ENCODE measurements at places on chromosomes 4 and X.

GRCh38 chr4:53234111-53234510 is 131.8 kb downstream of the SCFD2 start:
- DNase-seq: no peak

DNA sequence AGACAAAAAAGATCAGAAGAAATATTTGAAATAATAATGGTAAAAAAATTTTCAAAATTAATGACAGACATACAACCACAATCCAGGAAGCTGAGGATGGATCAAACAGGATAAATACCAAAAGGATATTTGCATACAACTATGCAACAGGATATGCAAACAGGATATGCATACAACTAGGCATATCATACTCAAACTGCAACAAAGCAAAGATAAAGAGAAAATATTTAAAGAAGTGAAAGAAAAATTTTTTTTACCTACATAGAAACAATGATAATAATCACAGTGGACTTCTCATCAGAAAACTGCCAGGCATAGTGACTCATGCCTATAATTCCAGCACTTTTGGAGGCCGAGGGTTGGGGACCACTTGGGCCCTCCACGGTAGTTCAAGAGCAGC is 11.3 kb upstream of the DHX15 start:
- DNase-seq: no peak

GRCh38 chrX:47568656-47569295 is 7.8 kb downstream of the ARAF start:
- no peak for DNase-seq

DNA sequence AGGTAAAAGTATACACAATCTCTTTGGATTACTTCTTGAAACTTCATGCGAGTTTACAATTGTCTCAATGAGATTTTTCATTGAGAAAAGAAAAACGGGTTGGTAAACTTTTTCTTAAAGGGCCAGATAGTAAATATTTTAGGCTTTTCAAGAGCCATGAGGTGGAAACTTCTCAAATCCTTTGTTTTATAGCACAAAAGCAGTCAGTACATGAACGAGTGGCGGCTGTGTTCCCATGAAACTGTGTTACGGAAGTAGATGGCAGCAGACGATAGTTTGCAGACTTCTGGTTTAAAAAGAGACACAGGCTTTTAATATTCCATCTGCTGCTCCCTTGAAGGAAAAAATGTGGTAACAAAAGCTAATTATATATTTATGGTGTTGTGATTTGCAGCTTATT is 332.0 kb downstream of the TENM3 start:
- DNase-seq: no peak

DNA sequence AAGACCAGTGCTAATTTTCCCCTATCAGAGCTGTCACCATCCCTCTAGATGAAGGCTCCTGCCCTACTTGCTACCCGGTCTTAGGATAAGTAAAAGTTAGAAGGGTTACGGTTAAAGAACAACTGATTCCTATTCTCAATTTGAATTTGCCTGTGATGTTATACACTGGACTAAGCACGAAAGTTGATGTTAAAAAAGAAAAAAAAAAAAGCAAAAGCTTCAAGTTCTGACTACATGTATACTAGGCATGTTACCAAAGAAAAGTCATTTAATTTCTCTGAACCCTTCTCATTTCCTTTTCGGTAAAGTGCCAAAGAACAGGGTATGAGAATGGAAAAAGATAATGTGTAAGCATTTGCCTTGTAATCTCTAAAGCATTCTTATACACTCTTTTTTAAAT is 1.4 kb upstream of the PPID start:
- DNase-seq: no peak

DNA sequence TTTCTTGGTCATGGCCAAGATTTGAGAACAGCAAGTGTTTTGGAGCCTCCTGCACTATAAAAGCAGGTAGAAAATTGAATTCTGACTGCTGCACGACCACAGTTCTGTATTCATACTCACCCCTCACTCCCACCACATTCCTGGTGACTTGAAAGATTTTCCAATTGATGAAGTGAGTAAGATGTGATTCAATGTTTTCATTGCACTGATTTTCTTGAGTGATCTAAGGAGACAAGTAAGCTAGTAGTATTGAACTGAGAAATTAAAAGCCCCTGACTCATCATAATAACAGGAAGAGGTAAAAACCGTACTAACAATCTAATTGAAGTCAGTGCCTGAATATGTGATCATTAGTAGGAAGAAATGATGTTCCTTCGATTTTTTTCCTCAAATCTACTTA is 6.1 kb upstream of the SEC24D start:
- no peak for DNase-seq

- DNase-seq: peak; percentile 1
Observed at GRCh38 chrX:58025979-58026378, 115.7 kb upstream of the ZXDA start.

DNA sequence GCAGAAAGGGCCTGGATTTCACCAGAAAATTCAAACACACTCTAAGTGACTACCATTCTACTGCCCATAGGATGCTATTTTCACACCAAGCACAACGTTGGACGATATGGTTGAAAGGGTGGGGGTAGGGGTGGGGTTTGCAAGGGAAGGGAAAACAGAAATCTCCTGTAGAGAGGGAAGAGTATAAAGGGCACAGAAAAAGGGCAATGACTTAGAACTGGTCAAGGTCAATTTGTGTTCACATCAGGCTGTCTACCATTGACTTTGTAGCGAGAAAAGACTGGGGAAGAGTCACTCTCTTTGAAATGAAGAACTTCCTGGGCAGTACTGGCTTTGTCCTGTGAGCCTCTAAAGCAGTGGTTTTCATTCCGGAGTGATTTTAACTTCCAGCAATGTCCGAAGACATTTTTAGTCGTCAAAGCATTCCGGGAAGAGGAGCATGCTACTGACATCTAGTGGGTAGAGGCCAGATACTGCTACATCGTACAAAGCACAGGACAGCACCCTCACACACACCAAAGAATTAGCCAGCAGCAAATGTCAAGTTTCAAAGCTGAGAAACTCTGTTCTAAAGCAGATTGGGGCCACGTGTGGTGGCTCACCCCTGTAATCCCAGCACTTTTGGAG is 48.4 kb upstream of the SLC7A3 start:
- no peak for DNase-seq

- DNase-seq: no peak
Observed at GRCh38 chrX:109352066-109352588, 129.8 kb downstream of the GUCY2F start.

DNA sequence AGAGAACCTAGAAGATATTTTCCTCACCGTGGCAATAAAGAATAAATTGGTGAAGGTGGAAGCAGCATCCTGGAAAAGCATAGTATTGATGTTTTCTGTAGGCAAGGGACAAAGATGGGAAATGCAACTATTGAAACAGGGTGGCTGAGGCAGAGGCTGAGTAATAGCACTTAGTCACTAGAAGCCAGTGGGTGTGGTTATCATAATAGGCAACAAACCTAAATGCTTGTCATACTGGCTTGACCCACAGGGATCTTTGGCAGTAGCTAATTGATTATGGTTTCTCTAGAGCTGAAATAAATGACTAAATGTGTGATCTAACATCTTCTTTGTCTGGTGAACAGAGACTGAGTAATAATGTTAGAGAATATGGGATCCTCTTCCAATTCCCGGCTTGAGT is 353.6 kb upstream of the RPS6KA3 start:
- no peak for DNase-seq

DNA sequence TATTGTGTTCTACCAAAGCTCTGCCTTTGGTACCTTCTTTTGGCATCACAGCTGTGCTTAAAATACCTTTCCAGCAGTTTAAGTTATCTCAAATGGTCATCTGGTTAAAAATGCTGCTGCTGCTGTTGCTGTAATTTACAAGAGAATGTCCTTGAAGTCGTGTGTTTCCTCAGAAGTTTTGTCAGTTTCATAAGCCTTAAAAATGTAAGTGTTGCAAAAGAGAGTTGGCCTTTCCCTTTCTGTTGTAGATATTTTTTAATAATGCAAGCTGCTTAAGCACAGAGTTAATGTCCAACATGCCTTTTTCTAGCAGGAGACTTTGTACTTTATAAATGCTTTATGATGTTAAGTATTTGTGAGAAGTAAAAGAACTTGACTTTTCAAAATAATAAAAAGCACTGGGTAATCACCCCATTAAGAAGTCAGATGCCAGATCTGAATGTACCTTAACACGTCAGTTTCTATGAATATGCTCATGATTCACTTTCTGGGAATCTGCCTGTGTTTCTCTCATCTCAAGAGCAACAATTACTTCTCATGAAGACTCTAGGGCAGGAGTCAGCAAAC is 35.3 kb upstream of the TENM3 start:
- no peak for DNase-seq

GRCh38 chr4:97235521-97235920 is 907.8 kb downstream of the STPG2 start:
- DNase-seq: no peak

- DNase-seq: no peak
Observed at GRCh38 chrX:22650691-22651090, 349.1 kb upstream of the DDX53 start.

DNA sequence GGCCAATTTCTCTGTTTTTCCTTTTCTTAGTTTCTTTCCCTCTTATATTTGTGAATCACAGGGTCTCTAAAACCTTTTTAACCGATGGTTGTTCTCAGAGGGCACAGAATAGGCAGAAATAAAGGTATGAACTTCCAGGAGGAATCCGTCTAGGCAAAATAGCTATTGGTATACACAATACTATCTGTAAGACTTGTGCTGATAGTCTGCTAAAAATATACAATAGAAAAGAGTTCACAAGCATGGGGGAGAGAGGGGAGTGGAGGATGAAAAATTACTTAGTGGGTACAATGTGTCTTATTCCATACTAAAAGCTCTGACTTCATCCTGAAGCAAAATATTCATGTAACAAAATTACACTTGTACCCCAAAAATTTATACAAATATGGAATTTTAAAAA is 30.2 kb downstream of the ANTXR2 start:
- no peak for DNase-seq

DNA sequence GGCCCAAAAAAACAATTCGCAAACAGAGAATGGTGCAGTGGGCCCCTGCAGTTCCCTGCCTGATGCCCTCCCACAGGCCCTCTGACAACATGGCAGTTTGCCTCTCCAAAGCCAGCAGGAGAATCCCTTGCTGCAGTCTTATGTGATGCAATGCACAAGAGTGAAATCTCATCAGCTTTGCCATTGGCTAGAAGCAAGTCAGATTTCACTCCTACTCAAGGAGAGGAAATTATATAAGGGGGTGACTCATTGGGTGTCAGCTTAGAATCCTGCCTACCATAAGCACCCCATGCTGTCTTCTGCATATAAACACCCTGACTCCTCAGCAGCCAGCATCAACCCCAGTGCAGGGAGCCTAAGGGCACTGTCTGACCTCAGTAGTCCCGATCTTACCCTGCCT is 157.3 kb upstream of the LDB2 start:
- no peak for DNase-seq

DNA sequence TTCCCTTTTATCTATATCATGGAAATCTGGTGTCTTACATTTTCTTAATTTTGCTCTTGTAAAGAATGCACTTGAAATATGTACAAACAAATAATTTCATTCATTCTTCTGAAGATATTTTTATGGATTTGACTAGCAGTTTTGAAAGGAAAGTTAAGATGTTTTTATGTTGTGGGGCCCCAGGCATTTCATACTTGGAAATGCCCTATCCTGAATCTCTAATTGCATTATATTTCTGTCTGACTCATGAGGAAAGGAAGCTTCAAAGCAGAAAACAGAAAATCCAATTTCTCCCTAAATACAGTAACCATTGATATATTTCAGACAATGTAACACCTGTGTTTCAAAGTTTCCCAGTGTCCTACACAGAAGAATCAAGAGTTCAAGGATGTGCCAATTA is 73.2 kb upstream of the NPNT start:
- no peak for DNase-seq

DNA sequence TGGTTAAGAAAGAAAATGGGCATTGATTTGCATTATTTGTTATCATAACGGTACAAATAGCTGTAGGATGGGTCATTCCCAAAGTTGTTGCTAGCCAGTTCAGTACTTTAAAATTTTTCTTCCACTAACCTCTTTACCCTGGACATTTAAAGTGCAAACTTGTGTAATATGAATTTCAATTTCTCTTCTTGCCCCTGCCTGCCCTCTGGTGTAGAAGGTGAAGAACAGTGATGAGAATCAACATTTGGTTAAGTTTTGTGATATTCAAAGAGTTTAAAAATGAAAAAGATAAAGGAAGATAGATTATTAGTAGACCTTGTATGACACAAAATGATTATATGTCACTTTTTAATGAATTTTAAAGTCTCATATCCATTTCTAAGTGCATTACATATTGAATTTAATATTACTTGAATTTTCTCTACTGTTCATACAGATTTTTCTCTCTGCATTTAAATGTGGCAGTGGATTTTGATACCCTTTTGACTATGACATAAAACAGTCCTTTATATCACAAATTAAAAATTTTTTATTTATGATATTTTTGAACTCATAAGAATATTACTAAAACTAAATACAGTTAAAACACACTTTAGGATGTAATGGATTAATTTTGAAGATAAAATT is 337.7 kb downstream of the BMPR1B start:
- no peak for DNase-seq

DNA sequence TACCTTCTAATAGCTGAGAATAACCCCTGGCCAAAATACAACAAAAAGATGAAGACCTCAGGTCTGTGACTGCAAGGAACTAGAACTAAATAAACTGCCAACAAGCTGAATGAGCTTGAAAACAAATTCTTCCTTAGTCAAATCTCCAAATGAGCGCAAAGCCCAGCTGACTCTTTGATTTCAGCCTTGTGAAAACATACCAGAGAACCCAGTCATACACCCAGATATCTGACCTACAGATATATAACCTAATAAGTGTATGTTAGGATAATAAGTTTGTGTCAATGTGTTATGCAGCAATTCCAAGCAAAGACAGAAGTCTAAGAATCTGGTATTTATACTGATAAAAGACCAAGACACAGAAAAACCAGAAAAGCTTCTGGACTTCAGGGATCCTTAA is 38.0 kb upstream of the ADGRL3 start:
- DNase-seq: no peak

DNA sequence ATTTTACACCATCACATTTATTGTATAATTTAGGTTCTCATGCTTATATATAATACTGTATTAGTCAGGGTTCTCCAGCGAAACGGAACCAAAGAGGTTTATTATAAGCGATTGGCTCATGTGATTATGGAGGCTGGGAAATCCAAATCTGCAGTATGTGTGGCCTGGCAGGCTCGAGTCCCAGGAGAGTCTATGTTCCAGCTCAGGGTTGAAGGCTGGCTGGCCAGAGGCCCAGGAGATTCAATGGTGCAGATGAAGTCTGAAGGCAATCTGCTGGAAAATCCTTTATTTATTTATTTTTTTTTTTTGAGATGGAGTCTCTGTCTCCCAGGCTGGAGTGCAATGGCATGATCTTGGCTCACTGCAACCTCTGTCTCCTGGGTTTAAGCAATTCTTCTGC is 63.0 kb upstream of the WDFY3 start:
- DNase-seq: no peak

DNA sequence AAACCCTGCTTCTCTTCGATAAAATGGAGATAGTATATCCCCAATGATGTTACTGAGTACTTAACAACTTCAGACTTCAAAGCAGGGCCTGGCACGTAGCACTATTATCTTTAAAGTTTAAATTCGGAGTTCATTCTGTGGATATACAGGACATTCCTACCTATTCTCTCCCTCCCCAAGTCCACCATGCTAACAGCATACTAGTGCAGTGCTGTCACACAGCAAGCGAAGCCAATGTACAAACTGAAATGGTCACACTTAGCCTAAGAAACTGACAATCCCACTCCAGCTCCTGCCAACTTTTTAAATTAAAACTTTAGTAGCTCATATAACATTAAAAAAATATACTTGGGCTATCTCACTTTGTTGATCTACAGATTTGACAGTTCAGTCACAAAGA is 1.2 kb upstream of the DNAJB14 start:
- DNase-seq: no peak

GRCh38 chr4:181566490-181566889 is 676.7 kb upstream of the TENM3 start:
- no peak for DNase-seq

- no peak for DNase-seq
Observed at GRCh38 chr4:111066447-111066846, 443.6 kb upstream of the PITX2 start.
